T follicular helper cell (primary cell): ENCODE measurements at places on chromosomes 7 and 10.

DNA sequence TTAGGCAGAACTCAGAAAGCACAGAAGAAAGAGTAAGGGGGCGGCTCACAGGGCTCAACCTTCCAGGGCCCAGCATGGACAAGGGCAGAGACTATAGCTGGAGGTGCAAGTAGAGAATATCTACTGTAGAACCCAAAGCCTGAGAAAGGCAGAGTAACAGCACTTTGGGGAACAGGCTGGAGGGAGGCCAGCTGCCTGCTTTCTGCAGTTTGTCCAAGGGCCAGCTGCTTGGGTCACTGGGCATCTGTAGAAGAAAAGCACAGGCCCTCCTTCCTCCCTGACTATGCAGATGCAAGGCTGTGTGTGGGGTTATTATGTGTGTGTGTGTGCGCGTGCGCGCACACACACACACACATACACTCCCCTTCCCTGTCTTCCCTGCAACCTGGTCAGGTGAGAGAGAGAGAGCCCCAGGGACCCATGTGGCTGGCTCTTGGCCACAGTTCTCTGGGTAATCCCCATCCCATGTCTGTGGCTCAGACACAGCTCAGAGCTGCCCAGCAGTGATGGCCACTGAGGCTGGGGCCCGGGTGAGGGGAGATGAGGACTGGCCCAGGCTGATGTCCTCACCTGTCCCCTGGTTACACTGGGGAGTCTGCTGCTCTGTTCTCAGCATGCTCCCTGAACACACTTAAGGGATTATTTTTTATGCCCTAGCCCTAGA is 9.0 kb downstream of the ADRA2A start:
- DNase-seq: no peak

- DNase-seq: no peak
Observed at GRCh38 chr7:74262639-74263398, 8.6 kb upstream of the RFC2 start.

- DNase-seq: no peak
Observed at GRCh38 chr7:105584165-105584564, 2.9 kb upstream of the EFCAB10 start.

DNA sequence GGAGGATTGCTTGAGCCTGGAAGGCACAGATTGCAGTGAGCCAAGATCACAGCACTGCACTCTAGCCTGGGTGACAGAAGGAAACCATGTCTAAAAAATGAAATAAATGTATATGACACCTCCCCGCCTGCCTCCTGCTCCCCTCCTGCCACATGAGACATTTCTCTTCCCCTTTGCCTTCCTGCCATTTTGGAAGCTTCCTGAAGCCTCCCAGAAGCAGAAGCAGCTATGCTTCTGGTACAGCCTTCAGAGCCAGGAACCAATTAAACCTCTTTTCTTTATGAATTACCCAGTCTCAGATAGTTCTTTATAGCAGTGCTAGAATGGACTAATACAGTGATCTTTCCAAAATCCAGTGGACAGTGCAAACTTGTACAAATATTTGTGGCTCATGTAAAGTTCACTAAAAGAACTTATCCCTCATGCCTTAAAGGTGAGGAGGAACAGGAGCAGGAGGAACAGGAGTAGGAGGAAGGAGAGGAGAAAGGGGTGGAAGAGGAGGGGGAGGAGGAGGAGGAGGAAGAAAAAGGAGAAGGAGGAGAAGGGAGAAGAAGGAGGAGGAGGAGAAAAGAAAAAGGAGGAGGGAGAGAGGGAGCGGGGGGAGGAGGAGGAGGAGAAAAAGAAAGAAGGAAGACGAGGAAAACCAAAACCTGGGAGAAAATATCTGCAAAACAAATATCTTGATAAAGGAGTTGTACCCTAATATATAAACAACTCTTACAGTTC is 2.8 kb upstream of the ABI1 start:
- no peak for DNase-seq

GRCh38 chr10:106996510-106996909 is 168.0 kb downstream of the SORCS1 start:
- no peak for DNase-seq

DNA sequence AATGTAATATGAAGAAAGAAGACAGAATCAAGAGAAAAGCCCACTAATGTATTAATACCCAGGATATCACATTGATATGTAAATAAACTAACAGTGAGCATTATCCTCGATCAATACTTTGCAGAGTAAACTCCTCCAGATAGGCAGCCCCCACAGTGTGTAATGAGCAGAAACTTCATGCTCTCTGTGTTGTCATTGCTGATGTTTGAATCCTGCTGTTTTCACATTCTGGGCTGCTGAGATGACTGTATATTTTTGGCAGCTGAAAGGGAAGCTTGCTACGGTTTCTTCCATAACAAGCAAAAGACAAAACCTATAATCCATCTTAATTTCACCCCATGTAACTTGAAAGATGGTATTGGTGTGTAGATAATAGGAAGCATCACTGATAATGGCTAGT is 15.3 kb upstream of the THSD7A start:
- DNase-seq: no peak

- no peak for DNase-seq
Observed at GRCh38 chr10:10870523-10871241, 147.0 kb upstream of the CELF2 start.
